ENCODE measurements at places on chromosomes 3 and 15. TPM values are rescaled to one million over a fixed set of nuclear protein-coding genes. Genes with fewer than 3 reads are reported as not detected.
A peak's percentile ranks its signal among the peaks of the same experiment; 100 is the strongest.

Gene PLCH1
- total RNA-seq = 19.2 TPM

DNA sequence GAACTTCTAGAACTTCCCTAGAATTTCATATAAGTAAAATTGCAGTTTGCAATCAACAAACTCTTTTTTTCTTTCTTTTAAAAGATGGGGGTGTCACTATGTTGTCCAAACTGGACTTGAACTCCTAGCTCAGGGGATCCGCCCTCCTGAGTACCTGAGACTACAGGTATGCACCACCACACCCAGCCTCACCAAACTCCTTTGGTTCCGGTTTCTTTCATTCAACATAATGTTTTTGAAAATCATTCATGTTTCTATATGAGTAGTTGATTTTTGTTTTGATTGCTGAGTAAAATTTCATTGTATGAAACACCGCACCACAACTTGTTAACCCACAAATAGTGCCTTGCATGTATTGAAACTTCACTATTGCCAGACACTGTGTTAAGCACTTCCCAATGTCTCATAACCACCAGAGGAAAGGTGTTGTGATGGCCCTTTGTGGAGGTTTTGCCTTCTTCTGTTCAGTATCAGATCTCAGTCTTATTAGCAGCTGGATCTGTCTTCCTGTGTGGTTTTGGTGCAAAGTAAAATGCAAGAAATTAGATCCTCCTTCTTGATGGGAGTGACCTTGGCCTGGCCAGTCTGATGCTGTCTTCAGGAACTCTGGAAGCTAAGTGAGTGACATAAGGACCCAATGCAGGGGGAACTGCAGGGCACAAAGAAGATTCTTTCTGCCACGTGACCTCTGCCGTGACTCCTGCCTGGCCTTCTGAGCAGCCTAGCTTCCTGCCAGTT, 78.8 kb upstream of the UBE2E1 start:
- DNase-seq = no peak

- peak; percentile 71 for DNase-seq
Measured at GRCh38 chr15:74835312-74835823, 7.6 kb downstream of the ULK3 start.

DNA sequence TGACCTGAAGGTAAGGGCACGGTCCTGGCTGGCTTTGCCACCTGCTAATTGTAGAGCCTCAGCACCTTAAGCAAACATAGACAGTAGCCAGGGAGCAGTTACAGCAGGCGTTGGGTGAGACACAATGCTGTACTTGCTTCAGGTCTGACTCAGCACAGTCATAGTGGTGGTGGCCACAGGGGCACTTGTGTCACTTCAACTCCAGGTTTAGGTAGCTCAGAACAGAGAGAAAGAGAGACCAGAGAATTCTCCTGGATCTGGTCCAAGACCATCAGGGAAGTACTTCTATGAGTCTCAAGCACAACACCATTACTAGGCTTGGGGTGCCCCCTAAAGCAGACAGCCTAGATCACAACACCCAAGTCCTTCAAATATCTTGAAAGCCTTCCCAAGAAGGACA, 204.4 kb downstream of the OTOL1 start:
- DNase-seq = no peak

DNA sequence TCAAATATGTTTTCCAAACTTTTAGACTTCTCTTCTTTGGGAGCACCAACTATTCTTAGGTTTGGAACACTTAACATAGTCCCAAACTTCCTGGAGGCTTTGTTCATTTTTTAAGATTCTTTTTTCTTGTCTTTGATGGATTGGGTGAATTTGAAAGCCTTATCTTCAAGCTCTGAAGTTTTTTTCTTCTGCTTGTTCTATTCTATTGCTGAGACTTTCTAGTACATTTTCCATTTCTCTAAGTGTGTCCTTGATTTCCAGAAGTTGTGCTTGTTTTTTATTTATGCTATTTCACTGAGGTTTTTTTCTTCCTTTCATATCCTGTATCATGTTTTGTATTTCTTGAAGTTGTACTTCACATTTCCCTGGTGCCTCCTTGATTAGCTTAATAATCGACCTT, 97.5 kb downstream of the PLSCR2 start:
- no peak for DNase-seq

Gene MESP2
- total RNA-seq = not detected

DNA sequence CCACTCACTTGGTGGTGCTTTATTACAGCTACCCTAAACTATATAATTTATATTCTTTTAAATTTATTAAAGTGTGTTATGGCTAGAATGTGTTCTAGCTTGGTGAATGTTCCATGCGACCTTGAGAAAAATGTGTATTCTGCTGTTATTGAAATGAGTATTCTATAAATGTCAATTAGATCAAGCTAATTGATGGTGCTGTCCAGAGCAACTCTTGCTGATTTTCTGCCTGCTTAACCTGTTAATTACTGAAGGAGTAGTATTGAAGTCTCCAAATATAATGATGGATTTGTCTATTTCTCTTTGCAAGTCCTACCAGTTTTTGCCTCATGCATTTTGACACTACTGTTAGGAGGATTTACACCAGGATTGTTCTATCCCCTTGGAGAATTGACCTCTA, 3.2 kb upstream of the TEX9 start:
- DNase-seq = no peak
